ENCODE measurements at places on chromosomes 5 and 9.

DNA sequence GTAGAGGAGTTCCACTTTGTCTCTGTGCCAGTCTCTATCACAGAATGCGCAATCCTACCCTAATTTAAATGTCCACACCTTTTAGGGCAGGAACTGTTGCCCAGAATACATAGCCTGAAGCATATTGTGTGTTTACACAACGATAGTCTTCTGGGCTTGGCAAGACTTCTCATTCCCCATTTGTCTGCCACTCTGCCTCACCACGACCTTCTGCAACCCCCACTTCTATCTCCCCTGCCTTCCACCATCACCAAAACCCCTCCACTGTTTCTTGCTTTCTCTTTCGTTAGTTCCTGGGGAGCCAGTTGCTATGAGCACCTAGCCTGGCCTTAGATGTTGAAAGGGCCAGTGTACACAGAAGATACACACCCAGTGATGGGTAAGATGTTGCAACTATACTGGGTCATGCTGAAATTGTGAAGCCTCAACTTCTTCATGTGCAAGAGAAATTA is 883 bp upstream of the RNF145 start:
- DNase-seq, result peak; percentile 45

- DNase-seq, result no peak
Measured at GRCh38 chr9:113712053-113712452, 164.1 kb upstream of the ZNF618 start.

- no peak for DNase-seq
Measured at GRCh38 chr9:3435732-3436131, 90.1 kb downstream of the RFX3 start.

DNA sequence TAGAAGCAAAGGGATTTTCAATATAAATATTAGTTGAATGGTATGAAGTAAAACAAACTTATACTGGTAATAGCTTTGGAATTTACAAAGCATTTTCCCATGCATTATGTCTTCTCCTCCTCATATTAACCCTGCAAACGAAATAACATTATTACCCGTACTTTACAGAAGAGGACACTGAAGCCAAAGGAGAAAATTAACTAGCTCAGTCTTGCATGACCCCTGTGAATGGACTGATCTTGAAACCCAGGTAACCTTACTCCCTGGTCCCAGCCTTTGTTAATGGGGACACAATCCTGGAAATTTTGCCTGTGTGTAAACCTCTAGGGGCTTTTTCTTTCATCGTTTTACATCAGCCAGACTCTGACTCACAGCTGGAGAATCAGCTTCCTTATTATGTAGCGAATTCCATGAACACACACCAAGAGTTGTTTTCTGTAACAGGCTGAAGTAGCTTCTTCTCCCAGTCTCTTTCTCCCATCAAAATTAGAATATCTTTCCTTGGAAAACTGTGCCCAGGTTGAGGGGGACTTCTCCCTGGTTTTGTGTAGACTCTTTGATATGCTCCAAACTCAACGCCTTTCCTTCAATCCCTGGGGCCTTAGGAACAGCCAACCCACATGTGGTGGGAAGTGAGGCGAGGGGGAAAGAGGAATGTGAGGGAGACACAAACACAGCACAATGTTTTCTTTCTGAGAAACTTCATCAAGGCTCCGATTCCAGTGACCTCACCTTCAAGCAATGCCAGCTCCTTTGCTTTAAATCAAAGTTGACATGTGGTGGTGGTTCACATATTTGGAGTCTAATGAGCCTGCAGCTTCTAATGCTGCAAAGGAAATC is 480.9 kb upstream of the PAPPA start:
- no peak for DNase-seq

- no peak for DNase-seq
Measured at GRCh38 chr9:136159851-136160250, 41.2 kb upstream of the TMEM250 start.

GRCh38 chr9:132985489-132985888 is 7.0 kb downstream of the GFI1B start:
- DNase-seq, result no peak

DNA sequence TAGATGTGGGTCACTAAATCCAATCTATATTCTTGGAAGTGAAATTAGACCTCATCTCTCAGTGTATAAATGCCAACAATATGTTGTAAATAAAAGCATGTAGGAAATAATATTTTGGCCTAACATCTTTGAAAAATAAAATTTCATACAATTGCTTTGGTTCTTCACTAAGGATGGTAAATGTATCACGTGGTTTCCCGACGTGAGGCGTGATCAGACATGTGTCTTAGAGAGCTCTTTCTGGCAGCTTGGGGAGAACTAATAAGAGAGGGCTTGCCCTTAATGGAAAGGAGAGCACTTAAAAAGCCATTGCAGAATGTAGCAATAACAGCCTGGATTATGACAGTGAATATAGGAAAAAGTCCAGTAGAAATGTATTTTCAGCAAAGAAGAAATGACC is 602.6 kb downstream of the CDH12 start:
- DNase-seq, result no peak

GRCh38 chr5:31598640-31599611 is 40.0 kb upstream of the PDZD2 start:
- DNase-seq, result peak; percentile 11

GRCh38 chr5:22998774-22999173 is 145.6 kb upstream of the CDH12 start:
- DNase-seq, result no peak

- no peak for DNase-seq
Measured at GRCh38 chr9:6133346-6134063, 82.1 kb upstream of the IL33 start.

DNA sequence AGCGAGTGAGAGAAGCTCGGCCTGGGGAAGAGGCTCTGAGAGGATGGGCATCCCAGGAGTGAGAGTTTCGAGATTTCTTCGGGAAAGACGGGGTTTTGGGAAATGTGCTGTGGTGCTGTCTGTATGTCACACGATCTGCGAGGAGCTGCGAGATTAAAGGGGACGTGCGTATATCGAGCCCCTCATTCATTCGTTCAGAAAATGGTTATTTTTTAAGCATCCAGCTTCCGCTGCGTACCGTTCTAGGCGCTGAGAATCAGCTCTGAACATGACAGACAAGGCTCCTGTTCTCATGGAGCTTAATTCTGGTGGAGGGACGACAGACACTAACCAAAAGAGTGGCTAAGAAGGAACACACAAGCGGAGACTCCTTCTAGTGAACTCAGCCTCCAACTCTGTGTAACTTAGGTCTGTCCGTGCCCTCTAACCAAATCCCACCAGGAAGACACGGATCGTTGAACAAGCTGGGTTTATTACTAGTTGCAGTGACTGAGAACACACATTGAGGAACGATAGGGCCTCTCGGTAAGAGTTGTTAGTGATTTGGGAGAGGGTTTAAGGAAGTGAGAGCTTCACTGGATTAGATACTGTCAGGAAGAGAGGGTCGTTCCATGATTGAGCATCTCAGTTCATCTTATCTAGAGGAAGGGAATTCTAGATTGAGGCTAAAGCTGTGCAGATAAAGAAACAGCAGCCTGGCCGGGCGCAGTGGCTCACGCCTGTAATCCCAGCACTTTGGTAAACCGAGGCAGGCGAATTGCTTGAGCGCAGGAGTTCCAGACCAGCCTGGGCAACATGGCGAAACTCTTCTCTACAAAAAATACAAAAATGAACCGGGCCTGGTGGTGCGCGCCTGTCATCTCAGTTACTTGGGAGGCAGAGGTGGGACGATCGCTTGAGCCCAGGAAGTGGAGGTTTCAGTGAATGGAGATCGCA is 1.0 kb upstream of the FBXW11 start:
- peak; percentile 36 for DNase-seq

- DNase-seq, result no peak
Measured at GRCh38 chr9:94212091-94212490, 47.0 kb upstream of the ZNF169 start.

- DNase-seq, result peak; percentile 89
Measured at GRCh38 chr9:83219154-83219923, 156.4 kb upstream of the RASEF start.

GRCh38 chr5:126995039-126995438 is 35.3 kb downstream of the MARCHF3 start:
- no peak for DNase-seq

GRCh38 chr5:28014779-28015178 is 976.4 kb upstream of the CDH9 start:
- peak; percentile 31 for DNase-seq

GRCh38 chr5:100043475-100043874 is 491.7 kb upstream of the FAM174A start:
- no peak for DNase-seq

DNA sequence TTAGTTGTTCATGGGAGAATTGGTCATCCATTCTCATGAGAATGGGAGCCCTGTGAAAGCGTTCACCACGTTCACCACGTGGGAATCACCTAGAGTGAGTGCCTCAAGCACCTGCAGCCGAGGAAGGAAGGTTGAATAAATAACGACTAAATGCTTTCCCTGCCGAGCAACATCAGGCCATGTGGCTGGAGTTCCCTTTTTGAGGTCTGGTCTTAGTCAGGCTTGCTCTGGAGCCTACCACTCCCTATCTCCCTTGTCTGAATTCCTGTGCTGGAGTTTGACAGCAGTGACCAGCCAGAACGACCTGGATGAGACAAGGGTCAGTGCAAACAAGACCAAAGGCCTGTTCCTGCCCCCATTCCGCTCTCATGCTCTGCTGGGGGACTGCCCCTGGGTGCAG is 28.5 kb downstream of the KCNMB1 start:
- DNase-seq, result no peak

- DNase-seq, result no peak
Measured at GRCh38 chr9:17986595-17986994, 407.7 kb downstream of the SH3GL2 start.

DNA sequence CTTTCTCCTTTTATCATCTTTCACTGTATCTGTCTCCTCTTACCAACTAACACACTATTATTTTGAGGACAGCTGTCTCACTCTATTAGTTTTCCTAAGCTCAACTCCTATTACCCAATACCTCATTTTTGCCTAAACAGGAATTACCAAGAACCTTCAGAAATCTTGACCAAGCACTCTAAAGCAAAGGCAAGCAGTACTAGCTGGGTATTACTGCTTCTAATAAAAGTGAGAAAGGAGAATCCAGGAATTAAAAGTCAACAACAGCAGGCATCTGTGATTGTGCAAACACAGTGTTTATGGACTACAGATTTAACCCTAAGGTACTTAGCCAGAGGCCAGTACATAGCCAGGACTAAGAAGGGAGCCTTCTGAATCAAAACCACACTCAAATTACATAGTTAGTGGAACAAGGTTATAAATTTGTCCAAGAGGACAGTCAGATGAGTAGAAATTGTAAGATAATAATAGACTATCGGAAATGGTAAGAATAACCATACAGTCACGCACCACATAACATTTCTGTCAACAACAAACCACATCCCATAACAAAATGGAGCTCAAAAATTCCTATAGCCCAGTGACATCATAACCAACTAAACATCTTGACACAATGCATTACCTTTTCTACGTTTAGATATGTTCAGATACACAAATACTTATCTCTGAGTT is 8.3 kb downstream of the RFX3 start:
- DNase-seq, result no peak

- DNase-seq, result no peak
Measured at GRCh38 chr9:134374301-134375010, 48.2 kb downstream of the RXRA start.

DNA sequence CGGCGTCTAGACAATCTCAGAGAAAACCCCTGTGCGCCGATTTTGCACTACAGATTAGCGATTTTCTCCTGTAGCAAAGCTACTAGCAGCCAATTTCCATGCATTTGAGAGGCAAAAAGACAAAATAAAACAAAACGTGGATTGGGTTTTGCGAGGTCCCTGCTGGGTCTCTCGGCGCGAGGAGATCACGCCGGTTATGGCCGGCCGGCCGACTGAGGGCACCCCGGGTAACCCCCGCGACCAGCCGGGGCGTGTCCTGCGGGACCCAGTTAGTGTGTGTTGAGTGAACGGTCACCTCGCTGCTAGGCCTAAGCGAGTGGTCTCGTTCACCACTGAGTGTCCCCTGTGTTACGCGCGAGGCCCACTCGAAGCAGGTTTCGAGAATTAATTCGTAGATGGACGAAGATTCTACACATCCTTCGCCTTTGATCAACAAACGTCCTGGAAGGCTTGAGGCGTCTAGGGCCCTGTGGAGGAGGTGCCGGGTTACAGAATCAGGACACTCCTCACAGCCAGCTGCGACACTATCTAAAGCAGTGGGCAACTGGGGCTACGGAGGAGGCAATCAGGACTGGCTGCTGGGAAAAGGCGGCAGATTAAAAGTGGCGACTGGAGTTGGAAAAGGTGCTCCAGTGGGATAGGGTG is 764 bp upstream of the VDAC1 start:
- peak; percentile 30 for DNase-seq

GRCh38 chr5:130995254-130995515 is 169.9 kb downstream of the HINT1 start:
- no peak for DNase-seq

DNA sequence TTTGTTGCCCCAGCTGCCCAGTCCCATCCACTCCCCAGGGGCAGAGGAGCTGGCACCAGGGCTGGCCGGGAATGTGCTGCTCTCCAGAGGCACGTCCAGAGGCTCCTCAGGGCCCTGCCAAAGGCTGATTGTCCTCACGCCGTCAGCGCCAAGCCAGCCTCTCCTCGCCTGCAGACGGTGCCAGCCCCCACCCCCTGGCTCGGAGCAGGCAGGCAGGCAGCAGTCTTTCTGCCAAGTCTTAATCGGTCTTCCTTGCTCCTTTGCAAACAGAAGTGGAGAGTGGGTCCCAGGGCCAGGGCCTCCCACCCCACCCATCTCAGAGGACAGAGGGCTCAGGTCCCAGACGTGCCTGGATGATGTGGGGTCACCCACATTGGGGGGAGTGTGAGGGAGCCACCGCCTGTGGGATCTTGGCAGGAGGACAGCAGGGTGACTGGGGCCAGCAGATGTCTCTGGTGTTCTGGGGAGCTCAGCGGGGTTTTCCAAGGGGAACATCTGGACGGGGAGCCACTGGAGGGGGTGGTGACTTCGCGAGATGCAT is 36.3 kb downstream of the FAM163B start:
- peak; percentile 50 for DNase-seq

- no peak for DNase-seq
Measured at GRCh38 chr5:149445739-149446369, 66.8 kb upstream of the IL17B start.

- DNase-seq, result no peak
Measured at GRCh38 chr9:130372057-130372456, 72.7 kb upstream of the ASS1 start.

GRCh38 chr5:166401391-166401790 is 1890.1 kb upstream of the WWC1 start:
- DNase-seq, result peak; percentile 97

GRCh38 chr9:114153761-114154599 is 1.4 kb upstream of the COL27A1 start:
- DNase-seq, result peak; percentile 66

DNA sequence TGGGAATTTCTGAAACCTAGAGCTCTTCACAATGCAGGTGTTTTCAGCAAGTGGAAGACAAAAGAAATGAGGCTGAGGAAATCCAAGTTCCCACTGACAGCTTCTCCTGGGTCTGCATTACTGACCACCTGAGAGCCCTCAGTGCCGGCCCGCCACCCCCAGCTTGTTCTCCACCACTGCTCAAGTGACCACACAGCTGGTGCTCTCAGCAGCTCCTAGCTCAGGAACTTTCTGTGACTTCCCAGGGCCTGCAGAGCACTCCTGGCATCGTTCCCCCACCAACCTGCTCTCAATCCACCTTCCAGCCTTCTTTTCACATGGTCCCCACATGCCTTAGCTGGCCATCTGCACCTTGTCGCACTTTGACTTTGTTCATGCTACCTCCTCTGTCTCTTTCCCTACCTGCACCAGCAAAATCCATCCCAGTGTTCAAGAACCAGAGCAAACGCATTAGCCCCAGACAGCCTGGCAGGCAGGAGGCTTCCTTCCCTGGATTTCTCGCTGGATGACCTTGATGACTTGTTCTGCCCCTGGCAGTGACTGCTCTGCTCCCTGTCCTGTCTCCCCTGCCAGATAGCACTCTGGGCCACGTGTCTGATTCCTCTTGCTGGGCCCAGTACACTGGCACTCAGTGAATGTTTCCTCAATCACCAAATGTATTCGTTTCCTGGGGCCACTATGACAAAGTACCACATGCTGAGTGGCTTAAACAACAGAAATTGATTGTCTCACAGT is 35.1 kb upstream of the NANS start:
- DNase-seq, result no peak
